RCC 7860 (cell line): ENCODE measurements at places on chromosomes 7 and 10.

DNA sequence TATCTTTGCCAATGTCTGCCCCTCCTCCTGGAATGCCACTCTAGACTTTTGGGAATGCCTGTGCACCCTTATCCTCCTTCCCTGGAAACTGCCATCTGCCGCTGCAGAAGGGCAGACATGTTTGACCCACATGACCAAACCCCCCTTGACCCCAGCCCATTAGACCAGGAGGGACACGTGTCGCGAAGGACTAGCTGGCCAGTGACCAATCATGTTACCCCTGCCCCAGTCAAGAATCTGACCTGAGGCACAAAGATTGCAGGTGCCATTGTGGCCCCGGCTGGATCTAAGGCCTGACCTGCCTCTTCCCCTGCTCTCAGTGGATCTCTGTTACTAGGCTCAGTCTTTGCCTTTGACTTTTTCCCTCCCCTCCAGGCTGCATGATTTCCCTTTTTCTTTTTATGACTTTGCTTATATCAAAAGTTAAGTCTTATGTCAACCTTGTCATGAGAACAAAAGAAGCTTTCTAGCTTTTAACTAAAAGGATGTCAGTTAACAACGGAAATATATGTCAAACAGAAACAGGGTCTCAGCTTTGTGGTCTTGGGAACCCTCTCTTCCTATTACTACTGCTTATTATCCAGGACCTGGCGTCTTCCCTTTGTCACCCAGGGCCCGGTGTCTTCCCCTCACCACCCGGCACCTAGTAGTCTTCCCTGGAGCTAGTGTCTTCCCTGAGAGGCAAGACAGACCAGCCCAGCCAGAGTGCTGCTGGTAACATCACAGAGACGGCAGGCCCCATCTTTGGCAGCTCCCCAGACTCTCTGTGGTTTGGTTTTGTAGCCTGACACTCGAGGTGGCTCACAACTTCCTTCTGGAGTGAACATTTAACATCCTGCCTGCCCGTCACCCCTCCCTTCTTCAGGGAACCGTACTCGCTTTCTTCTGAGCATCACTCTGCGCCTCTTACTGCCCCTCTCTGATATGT is 24.4 kb upstream of the PPIF start:
- peak; percentile 80 for DNase-seq

GRCh38 chr7:153938451-153938850 is 113.7 kb upstream of the DPP6 start:
- no peak for DNase-seq

DNA sequence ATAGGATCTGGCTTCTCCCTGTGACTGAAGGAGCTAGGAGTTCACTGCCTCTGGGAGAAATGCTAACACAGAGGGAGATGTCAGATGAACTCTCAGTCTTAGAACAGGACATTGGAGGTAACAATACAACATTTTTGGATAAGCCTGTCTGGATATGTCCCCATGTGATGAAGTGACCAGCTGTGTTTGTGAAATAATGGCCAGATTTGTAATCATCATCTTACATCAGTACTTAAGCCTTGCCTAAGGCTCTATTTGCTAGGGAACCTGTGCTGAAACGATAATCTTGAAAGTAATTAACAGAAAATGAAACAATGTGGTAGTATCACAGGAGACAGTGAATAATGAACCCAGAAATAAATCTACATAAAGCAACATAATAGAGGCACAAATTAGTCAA is 56.2 kb downstream of the CRPPA start:
- no peak for DNase-seq

DNA sequence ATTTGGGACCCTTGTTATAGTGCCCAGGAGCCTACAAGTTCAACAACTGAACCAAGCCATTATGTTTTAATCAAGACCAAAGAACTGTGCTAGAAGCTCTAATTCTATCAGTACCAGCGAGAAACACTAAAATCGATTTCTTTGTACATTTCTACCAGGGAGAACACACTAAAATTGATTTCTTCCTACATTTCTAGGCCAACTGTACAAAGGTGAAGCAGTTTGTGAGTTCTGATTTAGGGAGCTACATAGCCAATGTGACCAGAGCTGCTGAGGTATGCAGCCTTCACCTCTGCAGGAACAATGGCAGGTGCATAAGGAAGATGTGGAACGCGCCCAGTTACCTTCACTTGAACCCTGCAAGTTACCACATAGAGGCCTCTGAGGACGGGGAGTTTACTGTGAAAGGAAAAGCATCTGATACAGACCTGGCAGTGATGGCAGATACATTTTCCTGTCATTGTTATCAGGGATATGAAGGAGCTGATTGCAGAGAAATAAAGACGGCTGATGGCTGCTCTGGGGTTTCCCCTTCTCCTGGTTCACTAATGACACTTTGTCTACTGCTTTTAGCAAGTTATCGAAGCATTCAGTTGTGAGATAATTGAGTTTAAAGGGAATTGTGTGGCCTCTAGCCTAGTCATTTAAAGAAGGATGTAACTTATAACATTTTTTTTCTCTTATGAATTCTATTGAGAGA is 31.7 kb downstream of the HYAL4 start:
- no peak for DNase-seq

- no peak for DNase-seq
These were observed 162.9 kb downstream of the CDK14 start for GRCh38 chr7:90758933-90759562.

GRCh38 chr10:80187465-80188409 is 17.6 kb downstream of the ANXA11 start:
- DNase-seq = no peak

- DNase-seq = no peak
These were observed 18.6 kb downstream of the MINDY3 start for GRCh38 chr10:15841696-15842095.

DNA sequence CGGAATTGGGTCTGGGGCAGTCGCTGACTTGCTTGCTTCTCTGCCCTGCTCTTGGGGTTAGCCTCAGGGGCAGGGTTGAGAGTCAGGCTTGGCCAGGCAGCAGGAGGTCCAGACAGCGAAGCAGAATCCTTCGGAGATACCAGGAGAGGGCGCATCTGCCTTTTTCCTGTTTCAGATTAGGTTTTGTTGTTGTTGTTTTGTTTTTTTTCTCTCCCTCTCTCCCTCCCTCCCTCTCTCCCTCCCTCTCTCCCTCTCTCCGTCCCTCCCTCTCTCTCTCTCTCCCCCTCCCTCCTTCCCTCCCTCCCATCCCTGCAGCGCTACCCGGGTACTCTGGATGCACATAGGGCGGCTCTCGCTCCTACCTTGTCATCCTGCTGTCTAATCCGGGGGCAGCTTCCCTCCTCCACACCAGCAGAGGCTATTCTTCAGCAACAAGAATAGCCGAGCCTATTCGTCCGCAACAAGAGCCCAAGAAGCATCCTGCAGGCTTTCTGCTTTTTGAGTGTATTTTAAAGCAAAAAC is 758 bp upstream of the OPTN start:
- peak; percentile 53 for DNase-seq

GRCh38 chr7:16646472-16647072 is 591 bp downstream of the BZW2 start:
- peak; percentile 10 for DNase-seq

DNA sequence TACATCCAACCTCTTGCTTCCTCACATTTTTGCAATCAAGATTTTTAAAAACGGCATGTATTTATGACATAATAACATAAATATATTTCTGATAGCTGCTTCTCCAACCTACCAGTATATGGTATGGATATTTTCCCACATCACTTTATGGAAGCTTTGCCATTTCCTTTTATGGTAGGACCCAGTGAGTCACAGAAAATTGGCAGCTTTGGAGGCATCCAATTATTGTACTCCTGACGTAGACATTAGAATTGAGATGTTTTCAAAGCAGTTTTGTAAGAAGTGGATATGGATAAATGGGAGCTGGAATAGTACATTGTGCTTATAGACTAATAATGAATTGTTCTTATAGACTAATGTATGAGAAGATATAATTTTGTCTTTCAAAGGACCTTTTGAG is 23.8 kb upstream of the BICC1 start:
- no peak for DNase-seq

GRCh38 chr7:93374345-93374940 is 142.3 kb downstream of the VPS50 start:
- DNase-seq = peak; percentile 29
